SK-N-SH treated with all-trans-retinoic acid at 6 μM for 48 hours (cell line): ENCODE measurements at places on chromosomes 16 and 17.
A peak's percentile ranks its signal among the peaks of the same experiment; 100 is the strongest.

DNA sequence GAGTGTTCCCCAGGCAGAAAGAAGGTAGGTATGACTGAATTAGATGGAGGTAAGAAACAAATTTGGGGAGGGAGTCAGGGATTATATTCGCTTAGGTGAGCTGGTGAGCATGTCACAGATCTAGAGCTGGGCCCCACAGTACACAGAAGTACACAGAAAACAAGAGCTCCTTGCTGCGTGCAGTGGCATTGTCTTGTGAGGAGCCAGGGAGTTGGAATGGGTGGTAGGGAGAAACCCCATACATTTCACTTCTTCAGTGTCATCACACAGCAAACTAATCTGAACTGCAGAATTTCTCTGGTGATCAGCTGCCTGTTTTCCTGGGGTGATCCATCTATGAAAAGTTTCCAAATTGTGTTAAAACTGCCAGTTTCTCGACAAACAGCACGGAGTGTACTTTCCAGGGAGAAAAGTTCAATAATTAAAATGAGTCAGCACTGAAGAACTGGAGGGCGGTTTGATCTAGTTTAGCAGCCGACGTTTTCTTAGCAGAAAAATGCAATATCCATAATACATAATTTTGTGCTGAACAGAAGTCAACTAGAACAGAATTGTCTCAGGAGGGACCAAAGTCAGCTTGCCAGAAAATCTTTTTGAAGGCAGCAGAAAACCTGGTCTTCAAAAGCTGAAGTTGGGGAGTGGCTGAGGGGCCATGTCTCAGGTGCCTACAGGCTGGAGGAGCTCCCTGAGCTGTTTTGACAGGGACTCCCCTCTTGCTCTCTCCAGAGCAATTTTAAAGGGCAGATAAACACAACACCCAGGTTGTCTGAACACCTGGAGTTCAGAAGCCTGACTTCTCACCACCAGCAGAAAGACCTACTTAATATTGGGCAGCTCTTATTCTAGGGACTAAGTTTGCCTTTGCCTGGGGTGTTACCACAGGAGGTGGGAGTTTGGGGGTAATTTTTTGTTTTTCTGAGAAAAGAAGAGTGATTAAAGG is 448.6 kb downstream of the CA10 start:
- no peak for ATAC-seq

GRCh38 chr17:28973425-28973824 is 22.1 kb upstream of the PHF12 start:
- ATAC-seq: peak; percentile 83

DNA sequence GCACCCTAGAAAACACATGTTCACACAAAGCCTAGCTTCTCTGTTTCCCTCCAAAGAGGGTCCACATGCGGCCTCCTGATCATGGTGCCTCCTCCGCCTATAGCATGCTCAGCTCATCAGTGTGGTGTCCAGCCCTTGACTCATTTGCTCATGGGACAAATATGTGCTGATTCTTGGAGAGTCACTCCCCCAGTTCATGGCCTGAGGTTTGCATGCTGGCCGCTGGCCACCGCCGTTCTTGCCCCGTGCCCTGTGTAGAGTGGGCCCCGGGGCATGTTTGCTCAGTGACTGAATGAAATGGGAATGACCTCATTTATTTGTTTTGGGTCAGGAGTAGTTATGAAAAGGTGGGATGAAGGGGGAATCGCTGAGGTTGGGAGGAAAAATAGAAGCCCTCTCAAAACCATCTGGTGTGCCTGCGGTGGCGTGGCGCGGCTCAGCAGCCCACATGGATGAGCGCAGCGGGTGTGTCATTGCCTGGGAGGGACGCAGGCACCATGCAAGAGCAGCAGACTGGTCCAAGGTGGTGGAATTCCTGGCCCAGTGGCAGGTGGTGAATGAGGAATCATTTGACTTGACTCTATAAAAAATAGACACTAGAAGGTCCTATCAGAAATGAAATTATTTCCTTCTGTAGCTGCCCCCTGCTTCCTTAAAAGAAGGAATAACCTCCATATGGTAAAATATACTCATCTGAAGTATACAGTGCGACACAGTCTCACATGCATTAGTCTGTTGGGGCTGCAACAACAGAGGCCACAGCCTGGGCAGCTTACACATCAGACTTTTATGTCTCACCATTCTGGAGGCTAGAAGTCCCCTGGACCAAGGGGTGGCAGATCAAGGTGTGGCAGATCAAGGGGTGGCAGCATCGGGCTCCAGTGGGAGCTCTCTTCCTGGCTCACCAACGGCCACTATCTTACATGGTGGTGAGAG is 31.7 kb downstream of the CRISPLD2 start:
- ATAC-seq: peak; percentile 62; the same call in 2 of the 3 replicates

DNA sequence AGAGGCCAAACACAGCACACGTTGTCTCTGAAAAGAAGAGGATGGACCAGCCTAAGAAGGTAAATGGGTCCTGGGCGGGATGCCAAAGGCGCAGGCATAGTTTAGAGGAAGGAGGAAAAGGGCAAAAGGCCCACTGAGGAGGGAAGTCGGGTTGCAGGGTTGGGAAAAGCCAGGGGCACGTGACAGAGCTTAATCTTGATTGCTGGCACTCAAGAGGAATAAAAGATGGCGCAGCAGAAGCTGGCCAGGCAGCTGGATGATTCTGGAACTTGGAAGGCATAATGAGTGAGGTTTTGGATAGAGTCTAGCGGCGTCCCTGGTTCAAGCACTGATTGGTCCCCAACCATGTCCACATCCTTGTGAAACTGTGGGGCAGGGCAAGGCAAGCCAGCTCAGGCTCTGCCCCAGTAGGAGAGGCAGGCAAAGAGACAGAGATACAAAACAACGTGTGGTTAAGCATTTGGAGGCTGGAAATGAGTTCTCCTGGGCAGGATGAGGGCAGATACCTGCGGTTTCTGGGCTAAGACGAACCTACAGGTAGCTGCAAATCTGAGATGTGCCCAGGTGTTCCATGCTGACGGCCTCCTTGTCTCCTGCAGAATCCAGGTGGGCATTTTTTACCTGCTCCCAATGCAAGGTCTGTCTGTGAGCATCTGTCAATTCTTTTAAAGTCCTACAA is 52.7 kb upstream of the CIBAR2 start:
- ATAC-seq: no peak

GRCh38 chr16:76207270-76207669 is 69.9 kb upstream of the CNTNAP4 start:
- no peak for ATAC-seq

DNA sequence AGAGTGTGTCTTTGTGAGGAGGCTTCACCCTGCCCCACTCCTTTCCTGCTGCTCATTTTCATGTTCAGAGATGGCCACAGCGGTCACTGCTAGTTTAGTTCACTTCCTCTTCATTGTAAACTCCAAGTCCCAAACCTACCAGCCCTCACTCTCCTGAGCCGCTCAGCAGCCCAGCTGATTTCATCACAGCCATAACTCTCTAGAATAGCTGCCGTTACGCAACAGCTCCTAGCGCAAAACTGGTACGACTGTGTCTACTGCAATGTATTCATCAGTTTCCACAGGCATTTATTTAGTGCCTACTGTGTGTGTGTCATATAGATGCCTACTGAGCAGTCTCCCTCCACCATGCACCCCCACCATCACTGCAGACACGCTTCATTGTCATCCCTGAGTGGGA is 233.5 kb upstream of the RPL38 start:
- ATAC-seq: no peak

- peak; percentile 11; the same call in 1 of the 3 replicates for ATAC-seq
Observed at GRCh38 chr16:82638095-82638798, 11.5 kb downstream of the CDH13 start.

GRCh38 chr16:79563921-79564320 is 36.6 kb downstream of the MAF start:
- no peak for ATAC-seq

DNA sequence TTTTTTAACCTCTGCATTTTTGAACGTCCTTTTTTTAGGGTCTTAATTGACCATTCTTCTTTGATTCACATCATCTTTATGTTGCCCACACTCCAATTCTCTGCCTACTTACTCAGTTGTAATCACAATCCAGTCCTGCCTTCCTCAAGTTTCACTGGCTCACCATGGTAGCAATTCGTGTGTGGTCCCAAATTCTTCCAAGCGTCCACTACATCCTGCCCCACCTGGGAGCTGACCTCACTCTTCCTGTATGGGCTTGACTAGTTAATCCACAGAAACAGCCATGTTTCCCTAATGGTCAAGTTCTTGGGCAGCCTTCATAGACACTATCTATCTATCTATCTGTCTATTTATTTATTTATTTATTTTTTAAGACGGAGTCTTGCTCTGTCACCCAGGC is 7.1 kb downstream of the TLCD2 start:
- no peak for ATAC-seq
